Smooth muscle cell of the pulmonary artery (primary cell): ENCODE measurements at places on chromosomes 3 and 15. TPM values are rescaled to one million over a fixed set of nuclear protein-coding genes. Genes with fewer than 3 reads are reported as not detected.

The ECE2 gene
- total RNA-seq, result 0.17 TPM in 1 of 2 replicates, not detected in the other

The PAK6 gene
- 0.13 TPM in 2 replicates for total RNA-seq

The SLC38A3 gene
- total RNA-seq, result not detected in 2 replicates

The IL17RE gene
- total RNA-seq, result 0.89 and 2.1 TPM in 2 replicates

The AEN gene
- 48.4 and 71.6 TPM in 2 replicates for total RNA-seq

The TM4SF1 gene
- 314 and 726 TPM in 2 replicates for total RNA-seq

The SAMMSON gene
- not detected in 2 replicates for total RNA-seq
